Mammary epithelial cell (primary cell): ENCODE measurements at places on chromosomes 6 and 20. TPM values are rescaled to one million over a fixed set of nuclear protein-coding genes. Genes with fewer than 3 reads are reported as not detected.
A peak's percentile ranks its signal among the peaks of the same experiment; 100 is the strongest.

The WFDC10A gene
- not detected for total RNA-seq

The ULBP1 gene
- total RNA-seq, result 5.2 and 13.0 TPM in 2 replicates

DNA sequence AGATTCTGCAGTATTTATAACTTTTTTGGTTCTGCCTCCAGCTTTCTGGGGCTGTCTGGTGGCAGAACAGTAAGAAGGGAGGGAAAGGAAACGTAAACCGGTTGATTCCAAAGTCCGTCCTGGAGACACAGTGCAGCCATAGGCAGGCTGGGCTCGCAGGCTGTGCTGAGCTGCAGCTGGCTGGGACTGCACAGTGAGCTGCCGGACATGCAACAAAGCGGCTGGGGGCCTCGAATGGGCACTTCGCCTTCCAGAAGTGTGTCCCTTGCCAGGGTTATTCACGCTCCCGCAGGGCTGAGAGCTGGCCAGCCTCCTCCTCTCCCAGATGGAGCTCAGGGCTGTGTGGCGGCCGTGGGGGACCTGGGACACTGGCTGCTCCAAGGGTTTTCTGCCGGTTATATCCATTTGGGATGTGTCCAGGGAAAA is 78.1 kb upstream of the CD93 start:
- DNase-seq, result no peak

DNA sequence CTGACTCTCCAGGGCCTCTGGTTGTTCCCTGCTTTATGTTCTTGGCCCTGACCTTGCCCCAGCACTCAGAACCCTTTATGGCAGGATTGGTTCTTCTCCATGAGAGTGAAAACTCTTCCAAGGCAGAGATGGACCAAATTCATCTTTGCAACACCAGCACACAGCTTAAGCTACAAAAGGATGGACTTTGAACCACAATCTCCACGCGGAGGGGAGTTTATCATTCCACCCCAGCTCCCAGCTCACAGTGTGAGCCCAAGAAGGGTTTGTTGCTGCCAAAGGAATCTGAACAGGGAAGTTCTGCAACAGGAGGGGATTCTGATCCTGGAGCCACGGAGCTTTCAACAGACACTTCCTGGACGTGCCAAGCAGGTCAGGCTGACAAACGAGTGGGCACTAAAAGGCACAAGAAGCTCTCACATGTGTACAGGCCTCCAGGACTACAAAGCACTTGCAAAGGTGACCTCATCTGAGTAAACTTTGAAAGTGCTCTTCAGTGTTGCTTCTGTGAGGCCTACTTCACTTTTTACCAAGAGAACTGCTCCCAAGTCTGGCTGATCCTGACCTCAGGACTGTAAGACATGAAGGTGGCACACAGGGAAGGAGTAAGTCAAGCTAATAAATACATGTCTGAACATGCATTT is 8.9 kb downstream of the FITM2 start:
- no peak for DNase-seq

- DNase-seq, result peak; percentile 47
Measured at GRCh38 chr20:34065260-34065659, 46.8 kb downstream of the EIF2S2 start.

GRCh38 chr6:70413114-70413991 is at the start of gene FAM135A:
FAM135A (plus strand) TSS chr6:70413508; CDS start chr6:70428343, 14,835 bp downstream.
- peak; percentile 99 for DNase-seq

- DNase-seq, result peak; percentile 72
Measured at GRCh38 chr6:111737065-111737521, 131.4 kb upstream of the TRAF3IP2 start.

DNA sequence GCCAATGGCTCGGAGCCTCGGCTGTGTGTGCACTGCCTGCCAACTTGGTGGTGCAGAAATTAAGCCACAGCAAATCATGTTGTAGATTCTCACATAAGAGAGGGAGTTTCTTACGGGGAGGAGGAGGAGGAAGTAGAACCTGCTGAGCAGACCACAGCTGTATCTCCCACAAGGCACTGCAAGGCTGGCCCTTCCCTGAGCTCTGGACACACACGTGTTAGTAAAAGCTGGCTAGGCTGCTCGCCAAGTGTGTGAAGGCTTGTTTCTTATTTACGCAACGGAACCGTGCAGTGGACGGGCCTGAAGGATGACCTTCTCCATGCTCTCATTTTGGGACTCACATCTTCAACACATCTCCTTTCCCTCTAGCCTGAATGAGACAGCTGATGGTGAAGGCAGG is 15.7 kb upstream of the QKI start:
- DNase-seq, result no peak

- DNase-seq, result no peak
Measured at GRCh38 chr6:169194737-169195136, 58.9 kb downstream of the THBS2 start.

The CALHM6 gene
- 0.66 and 1.1 TPM in 2 replicates for total RNA-seq

The GPR63 gene
- total RNA-seq, result 1.8 and 2.7 TPM in 2 replicates

The TBX18 gene
- 0.19 TPM in 1 of 2 replicates, not detected in the other for total RNA-seq

DNA sequence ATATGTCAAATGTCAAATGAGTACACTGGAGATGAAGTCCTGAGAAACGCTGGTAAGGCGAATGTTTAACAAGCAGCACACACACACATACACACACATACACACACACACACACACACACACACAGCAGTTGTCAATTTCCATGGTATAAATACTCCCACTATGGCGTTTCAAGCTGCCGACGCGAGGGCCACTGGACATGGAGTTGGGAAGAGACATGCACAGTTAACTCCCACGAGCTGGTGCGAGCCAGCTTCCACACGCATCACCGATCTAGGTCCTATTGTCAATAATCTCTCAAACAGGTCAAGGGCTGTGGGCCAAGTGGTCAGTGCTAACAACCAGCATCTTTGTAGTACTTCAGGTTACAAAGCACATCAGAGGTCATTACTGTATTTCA is 58.9 kb downstream of the TRERF1 start:
- no peak for DNase-seq

DNA sequence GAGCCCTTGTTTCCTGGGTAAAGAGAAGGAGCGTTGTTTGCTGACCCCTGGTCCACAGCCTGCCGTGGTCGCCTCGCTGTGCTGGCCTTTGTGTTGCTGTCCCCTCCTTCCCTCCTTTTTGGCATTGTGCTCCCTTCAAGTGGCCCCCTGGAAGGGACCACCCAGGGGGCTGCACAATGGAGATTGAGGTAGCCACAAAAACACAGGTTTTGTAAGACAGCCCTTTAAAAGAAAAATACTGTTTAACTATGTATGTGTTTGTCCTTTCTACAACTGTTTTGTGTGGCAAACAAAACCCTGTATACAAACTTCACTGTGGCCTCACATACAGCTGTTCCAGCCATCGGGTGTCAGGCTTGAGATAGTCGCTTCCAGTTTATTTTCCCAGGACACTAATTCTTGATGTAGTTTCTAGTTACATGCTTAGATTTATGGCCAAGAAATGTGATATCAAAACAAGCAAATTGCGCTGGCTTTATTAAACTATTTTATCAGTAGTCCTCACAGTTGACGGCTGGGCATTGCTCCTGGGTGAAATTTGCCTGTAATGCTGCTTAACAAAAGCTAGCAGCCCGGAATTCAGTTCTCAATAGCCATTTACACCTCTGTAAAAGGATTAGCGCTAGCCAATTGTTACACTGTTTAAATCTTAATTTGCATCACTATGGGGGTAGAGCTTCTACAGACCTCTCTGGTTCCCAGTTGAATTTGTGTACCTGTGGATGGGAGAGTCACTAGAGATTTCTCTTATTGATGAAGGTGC is 64.1 kb downstream of the KIZ start:
- no peak for DNase-seq

DNA sequence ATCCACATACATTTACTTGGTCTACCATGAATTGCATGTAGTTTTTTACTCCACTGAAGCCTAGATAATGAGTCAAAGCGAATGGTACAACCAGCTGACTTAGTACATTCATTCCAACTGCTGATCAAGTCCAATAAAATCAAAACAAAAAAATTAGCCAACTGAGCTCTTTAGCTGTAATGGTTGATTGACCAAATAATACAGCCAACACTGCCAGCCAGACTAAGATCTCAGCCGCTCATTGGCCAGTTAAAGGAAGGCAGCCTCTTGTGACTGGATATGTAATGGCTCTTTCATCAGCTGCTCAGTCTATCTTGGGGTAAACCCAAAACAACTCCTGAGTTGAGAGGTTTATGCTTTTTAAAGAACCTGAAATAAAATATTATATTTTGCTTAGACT is 204.3 kb upstream of the RSPO3 start:
- no peak for DNase-seq

- peak; percentile 42 for DNase-seq
Measured at GRCh38 chr6:2101213-2101612, 144.2 kb downstream of the GMDS start.

DNA sequence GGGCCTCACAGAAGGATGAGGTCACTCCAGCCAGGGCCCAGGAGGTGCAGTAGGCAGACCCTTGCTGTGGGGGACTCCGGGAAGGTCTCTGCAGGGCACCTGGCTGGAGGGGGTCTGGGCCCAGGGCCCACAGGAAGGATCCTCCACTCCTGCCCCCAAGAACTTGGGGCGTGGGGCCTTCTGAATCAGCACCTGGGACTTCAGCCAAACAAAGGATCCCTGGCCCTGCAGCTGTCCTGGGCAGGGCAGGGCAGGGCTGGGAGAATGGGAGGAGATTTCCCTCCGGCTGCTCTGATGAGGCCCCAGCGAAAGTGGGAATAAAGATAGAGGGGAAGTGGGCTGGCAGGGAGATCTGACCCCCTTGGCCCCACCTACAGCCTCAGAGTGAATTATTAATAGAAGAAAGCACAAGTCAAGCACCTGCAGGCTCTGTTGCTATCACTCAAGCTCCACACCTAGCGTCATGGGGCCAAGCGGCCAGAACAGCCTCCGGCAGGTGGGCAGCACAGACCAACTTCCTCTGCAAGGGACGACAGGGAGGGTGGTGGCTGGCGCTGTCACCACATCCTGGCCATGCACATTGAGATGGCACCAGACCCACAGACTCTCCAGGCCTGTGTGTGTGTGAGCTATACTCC is 61.6 kb upstream of the MRPS10 start:
- peak; percentile 67 for DNase-seq

DNA sequence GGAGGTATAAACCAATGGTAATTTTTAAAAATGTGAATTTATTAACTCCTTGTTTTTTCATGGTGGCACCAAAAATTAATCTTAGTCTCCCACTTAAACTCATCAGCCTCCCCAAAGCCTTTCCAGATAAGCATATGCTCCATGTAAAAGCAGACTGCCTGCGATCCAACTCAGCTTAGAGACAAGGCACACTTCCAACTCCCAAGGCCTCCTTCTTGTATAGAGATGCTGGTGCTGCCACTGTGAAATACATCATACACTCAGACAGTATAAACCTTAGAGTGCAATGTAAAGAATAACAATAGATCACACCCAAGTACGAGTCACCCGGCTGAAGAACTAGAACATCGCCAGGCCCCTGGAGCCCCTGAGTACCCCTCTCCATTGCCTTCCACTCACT is 2.0 kb downstream of the ANKRD6 start:
- peak; percentile 12 for DNase-seq

- DNase-seq, result no peak
Measured at GRCh38 chr6:139982652-139983295, 608.3 kb upstream of the CITED2 start.

The HCRTR2 gene
- not detected for total RNA-seq

GRCh38 chr6:98539741-98540140 is 294.6 kb upstream of the POU3F2 start:
- no peak for DNase-seq

DNA sequence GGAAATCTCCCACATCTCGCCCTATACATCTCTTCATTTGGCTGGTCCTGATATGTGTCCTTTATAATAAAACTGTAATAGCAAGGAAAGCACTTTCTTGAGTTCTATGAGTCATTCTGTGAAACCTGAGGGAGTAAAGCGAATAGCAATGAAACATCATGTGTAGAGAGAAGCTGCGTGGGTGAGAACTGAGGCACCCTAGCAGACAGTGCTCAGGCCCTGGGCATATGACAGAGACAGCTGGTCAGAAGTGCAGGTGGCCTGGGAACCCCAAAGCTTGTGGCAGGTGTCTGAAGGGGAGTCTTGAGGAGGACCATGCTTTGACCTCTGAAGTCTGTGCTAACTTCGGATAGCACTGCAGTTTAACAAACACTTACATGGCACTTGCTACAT is 1.3 kb upstream of the BLOC1S5 start:
- DNase-seq, result no peak

- no peak for DNase-seq
Measured at GRCh38 chr6:108275976-108276375, 15.1 kb upstream of the SNX3 start.

DNA sequence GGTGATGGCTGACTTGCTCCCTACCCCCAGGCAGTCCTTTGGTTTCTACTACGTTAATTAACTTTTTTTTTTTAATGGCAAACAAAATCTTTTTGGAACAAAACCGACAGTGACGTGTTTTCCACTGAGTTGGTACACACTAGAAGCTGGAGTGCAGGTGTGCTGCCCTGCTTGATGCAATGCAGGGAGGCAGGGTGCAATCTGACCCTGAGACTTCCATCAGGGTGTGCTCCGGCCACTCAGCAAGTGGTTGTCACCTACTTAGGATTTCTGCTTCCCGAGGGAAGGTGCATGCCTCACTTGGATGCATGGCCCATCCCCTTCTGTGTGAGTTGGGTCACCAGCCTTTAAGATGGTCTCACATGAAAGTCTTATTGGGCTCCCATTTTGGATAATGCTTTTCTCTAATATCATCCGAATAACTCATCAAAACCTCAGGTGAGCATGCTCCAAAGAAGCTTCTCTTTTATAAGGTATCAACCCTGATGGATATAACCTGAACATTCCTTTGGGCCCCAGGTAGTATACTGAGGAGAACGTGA is 14.0 kb downstream of the RREB1 start:
- no peak for DNase-seq

The ERGIC3 gene
- total RNA-seq, result 172 and 178 TPM in 2 replicates

- DNase-seq, result no peak
Measured at GRCh38 chr20:8155229-8155628, 23.2 kb downstream of the PLCB1 start.

DNA sequence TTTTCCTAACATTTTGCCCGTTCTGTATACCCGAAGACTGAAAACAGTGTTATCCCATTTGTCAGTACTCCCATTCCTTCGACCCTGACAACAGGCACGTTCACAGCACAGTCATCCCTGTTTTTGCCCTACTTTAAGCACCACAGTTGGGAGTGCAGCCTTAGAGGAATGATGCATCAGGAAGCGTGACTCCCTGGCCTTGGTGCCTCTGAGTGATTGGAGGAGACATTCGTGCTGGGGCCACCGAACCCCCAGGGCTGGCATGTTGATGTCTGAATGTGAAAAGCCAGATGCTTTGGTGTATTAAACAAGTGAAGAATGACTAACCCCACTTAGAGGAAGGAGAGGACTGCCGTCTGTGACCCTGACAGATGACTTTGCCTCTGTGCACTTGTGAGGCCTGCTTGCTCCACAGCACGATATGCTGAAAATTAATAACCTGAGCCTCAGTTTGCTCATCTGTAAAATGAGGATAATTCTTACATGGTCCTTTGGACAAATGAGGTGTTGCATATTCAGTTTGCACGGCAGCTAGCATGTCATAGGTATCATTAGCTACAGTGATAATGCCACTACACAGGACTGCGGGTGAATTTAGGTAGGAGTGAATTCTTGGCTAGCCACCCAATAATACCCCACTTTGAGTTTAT is 36.0 kb downstream of the STK35 start:
- DNase-seq, result no peak

The ADGB gene
- total RNA-seq, result not detected in 2 replicates

The DPPA5 gene
- not detected in 2 replicates for total RNA-seq

GRCh38 chr6:107083047-107083768 is 32.1 kb downstream of the BEND3 start:
- no peak for DNase-seq
